ENCODE measurements at places on chromosomes 6 and 20.

GRCh38 chr6:43776115-43776798 is 6.2 kb downstream of the VEGFA start:
- no peak for DNase-seq

- DNase-seq: no peak
Observed at GRCh38 chr6:57421503-57421902, 104.1 kb downstream of the PRIM2 start.

DNA sequence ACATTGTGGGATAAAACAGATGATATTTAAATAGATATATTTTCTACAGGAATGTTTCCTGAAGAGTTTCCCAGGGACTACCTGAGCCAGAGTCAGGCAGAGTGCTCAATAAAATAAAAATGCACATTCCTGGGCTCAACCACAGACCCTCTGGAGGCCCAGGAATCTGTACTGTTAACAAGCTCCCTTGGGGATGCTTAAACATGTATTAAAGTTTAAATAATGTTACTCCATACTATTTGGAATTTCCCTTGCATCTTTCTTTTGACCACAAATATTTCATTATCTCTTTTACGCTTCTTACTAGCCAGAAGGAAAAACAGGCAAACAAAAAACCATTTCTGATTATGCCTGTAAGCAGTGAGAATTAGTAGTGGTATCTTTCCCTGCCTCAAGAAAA is 42.3 kb downstream of the GPR63 start:
- DNase-seq: peak; percentile 86

GRCh38 chr6:88881451-88881850 is 82.0 kb downstream of the RNGTT start:
- DNase-seq: no peak

- no peak for DNase-seq
Observed at GRCh38 chr20:23332467-23332866, 18.1 kb upstream of the NXT1 start.

GRCh38 chr6:168582571-168582981 is 141.6 kb downstream of the SMOC2 start:
- no peak for DNase-seq

DNA sequence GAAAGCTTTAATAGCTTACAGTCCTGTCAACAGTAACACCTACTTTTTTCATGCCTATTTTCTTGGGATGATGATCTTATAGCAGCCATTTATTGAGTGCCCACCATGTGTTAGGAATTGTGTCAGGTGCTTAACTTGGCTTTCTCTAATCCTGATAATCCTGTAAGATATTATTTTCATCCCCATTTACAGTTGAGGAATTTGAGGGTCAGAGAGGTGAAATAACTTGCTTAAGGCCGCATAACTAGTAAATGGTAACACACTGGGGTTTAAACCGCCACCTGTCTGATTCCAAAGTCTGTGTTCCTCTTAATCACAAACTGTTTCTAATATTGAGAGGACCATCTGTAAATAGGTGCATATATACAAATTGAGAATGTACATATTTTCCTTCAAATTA is 55.5 kb downstream of the NCOA3 start:
- DNase-seq: no peak

DNA sequence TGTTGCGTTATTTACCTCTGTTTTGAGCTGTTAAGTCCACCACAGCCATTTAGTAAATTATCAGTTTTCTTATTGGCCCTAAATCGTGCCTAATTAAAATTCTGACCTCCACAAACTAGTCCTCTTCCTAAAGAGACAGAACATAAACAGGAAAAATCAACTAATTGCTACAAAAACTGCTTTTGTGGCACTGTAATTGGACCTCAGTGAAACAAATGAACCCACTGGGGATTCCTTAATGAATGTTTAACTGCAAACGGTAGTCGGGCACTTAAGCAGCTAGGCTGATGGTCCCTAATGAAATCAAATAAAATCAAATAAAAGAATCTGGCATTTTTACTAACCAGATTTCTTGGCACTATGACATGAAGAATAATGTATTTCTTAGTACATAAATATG is 513.4 kb upstream of the SLC35B3 start:
- no peak for DNase-seq

GRCh38 chr6:78268591-78269452 is 598.5 kb upstream of the IRAK1BP1 start:
- no peak for DNase-seq

- DNase-seq: no peak
Observed at GRCh38 chr6:57174511-57174907, 2.4 kb downstream of the BAG2 start.

- DNase-seq: peak; percentile 83
Observed at GRCh38 chr20:11453430-11453829, 464.3 kb upstream of the BTBD3 start.
